ENCODE measurements at places on chromosomes 6 and 20.

DNA sequence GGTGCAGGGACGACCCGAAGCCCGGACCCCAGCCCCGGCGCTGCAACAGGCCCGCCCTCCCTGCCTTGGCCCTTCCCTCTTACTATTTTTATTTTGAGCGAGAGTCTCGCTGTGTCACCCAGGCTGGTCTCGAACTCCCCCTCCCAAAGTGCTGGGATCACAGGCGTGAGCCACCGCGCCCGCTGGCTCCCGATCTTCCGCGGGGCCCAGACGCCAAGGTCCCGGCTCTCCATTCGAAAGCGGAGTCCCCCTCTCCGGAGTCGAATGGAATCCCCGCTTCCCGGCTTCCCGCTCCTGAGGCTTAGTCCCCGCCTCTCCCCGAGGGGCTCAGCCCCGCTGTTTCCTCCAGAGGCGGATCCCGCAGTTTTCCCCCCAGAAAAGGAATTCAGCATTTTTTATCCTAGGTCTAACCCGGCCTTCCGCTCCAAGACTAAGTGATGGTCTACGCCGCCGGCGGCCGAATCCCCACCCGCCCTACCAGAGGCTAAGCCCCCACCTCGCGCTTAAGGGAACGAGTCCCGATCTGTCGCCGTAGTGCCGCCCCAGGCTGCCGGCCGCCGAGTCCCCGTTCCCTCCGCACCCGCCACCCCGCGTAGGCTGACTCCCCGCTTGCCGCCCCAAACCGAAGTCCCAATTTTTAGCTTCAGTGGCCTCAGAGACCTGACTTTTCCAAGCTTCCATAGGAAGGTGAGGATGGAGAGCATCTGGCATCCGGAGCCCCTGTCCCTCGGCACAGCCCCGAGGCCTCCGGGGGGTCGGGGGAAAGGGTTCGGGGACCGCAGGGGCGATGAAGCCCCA, 11.5 kb upstream of the TMC2 start:
- no peak for DNase-seq

- no peak for DNase-seq
These were observed 75.3 kb upstream of the MRAP2 start for GRCh38 chr6:83958241-83958685.

- no peak for DNase-seq
These were observed 2.8 kb upstream of the EPB41L2 start for GRCh38 chr6:131065824-131066171.

GRCh38 chr6:42729731-42730130, 7.3 kb upstream of the PRPH2 start:
- DNase-seq: no peak

- no peak for DNase-seq
These were observed 169.1 kb upstream of the AKAP12 start for GRCh38 chr6:151070631-151071051.

GRCh38 chr6:50815436-50816114, 3.1 kb upstream of the TFAP2B start:
- no peak for DNase-seq

- DNase-seq: no peak
These were observed 98.3 kb upstream of the SYNDIG1 start for GRCh38 chr20:24370911-24371695.

DNA sequence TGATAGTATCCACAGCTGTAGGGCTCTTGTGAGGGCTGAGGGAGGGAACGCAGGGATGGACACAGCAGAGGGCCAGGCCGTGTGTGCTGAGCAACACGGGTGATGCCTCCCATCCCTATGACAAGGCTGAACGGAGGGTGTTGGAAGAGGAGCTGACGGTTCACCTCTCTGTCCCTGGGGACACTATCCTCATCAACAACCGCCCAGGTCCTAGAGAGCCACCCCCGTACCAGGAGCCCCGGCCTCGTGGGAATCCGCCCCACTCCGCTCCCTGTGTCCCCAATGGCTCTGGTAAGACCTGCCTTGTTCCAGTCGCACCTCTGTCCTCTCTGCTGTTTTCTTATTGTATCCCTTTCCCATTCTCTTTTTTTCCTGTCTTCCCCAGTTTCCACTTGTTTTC, 10.1 kb downstream of the DDR1 start:
- DNase-seq: no peak

- no peak for DNase-seq
These were observed 643 bp upstream of the MAP3K4 start for GRCh38 chr6:160990847-160991405.

GRCh38 chr20:62339647-62340062, 27.5 kb downstream of the LAMA5 start:
- no peak for DNase-seq

DNA sequence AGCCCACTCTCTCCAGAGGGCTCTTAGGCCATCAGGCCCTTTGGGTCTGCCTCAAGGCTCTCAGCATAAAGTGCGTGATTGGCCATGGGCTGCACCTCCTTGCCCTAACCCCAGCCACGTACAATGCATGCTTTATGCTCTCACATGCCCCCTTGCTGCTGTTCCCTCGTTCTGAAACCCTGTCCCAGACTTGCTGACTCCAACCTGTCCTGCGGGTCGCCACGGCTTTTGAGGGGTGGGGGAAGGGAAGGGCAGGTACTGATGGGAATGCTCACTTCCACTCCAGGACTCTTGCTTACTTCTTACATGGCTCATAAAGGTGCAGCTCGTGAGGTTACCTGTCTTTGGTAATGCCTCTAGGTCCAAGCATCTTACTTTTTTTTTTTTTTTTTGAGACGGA, 6.0 kb downstream of the ARMC12 start:
- DNase-seq: no peak

Measured in activated CD4-positive, CD25-positive, alpha-beta regulatory T cell treated with anti-CD3 and anti-CD28 coated beads, Interleukin-2, amount 50 U/mL, for 16 hours (primary cell).